ENCODE measurements at places on chromosomes 4 and X.

GRCh38 chr4:53640576-53641453, 49.5 kb upstream of the LNX1 start:
- DNase-seq, result no peak

- DNase-seq, result no peak
Observed at GRCh38 chr4:3851211-3851610, 85.0 kb downstream of the ADRA2C start.

GRCh38 chrX:36978886-36979285, 29.3 kb upstream of the FAM47C start:
- DNase-seq, result no peak

GRCh38 chrX:136829413-136829812, 48.7 kb upstream of the ARHGEF6 start:
- no peak for DNase-seq

DNA sequence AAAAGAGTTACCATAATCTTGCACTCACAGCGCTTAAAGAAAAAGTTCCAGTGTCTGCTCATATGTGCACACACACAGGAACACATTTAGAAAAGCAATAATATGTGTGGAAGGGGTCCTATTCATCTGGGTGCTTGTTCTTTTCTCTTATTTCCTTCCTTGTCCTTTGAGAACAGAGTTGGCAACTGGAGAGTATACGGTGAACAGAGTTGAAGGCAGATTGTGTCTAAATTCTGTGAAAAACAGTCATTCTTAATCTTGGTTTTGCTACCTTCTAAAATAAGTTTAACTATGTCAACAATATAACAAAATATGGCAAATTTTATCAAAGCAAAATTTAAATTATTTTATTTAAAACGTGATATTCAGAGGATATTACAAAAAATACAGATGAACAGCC, 365.1 kb upstream of the NOCT start:
- no peak for DNase-seq

- no peak for DNase-seq
Observed at GRCh38 chr4:138298866-138299265, 56.7 kb upstream of the SLC7A11 start.

DNA sequence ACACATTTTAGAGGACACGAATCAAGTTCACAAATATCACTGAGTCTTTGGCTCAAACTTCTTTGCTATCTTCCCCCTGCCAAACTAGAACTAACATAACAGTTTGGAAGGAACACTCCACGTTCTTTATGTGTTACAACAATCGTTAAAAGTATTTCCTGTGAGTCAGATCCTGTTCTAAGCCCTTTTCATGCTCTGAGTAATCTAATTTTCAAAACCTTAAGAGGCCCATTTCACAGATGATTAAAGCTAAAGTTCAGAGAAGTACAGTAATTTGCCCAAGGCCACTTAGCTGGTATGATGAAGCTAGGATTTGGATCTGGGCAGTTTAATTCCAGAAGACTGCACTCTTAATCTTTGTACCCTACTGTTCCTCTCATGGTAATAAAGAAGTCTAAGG, 854.4 kb upstream of the INTU start:
- DNase-seq, result no peak

- DNase-seq, result no peak
Observed at GRCh38 chr4:11904117-11904535, 475.4 kb upstream of the HS3ST1 start.

- DNase-seq, result no peak
Observed at GRCh38 chr4:138645289-138645688, 370.3 kb upstream of the NOCT start.

GRCh38 chrX:44898411-44899221, 25.6 kb downstream of the KDM6A start:
- no peak for DNase-seq

DNA sequence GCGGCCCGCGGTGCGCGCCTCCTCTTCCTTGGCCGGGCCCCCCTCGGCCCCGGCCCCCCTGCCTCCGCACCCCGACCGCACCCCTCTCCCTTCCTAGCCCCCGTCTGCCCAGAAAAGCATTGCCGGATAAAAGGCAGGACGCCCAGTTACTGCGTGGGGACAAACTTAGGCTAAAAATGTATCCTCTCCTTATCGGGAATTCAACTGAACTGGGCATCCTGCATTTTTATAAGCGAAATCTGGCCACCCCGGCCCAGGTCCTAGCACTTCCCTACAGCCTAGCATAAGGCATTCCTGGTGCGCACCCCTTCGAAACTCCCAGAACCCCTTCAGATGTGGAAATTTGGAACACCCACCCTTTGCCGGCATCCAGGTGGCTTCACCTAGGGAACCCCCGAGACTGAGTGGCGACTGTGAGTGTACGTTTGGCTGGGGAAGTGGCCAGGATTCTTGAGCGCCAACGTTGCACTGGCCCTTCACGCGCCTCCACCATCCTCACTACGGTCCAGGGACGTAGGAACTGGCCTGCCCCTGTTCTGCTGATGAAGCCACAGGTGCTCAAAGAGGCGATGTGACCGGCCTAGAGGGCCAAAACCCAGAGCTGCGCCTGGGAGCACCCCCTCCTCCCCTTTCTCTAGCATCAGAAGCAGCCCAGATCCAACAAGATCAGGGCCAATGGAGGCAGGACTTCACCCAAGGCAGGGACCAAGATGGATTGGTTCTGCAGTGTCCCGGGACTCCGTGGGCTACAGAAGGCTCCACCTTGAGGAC, 5.7 kb upstream of the RNF4 start:
- no peak for DNase-seq

DNA sequence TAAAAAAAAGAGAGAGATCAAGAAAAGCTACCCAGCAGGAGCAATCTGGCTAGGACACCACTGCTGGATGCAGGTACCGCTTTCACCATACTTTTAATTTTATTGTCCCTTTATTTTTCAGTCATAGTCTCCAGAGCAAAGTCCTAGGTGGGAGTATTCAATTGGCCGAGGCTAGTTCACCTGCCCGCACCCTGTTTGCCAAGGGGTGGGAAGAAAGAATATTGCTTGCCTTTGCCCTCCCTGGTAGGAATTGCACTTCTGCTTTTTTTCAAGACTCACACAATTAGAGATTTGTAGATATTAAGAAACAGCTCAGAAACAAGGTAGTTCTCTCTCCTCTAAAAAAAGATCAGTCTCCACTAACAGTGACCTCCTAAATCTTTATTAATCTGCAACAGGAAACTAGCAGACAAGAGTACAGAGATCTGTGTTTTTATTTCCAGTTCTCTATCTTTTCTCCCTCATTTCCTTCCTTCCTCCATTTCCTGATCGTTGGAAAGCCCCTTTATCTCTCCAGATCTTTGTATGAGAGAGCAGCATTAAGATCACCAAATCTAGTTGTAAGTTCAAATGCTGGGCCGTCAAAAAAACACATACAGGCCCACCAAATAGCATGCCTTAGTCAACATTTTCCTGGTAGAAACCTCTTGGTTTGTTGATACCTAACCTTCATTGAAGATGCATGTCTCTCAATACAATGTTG, 9.4 kb upstream of the RPGR start:
- DNase-seq, result no peak

DNA sequence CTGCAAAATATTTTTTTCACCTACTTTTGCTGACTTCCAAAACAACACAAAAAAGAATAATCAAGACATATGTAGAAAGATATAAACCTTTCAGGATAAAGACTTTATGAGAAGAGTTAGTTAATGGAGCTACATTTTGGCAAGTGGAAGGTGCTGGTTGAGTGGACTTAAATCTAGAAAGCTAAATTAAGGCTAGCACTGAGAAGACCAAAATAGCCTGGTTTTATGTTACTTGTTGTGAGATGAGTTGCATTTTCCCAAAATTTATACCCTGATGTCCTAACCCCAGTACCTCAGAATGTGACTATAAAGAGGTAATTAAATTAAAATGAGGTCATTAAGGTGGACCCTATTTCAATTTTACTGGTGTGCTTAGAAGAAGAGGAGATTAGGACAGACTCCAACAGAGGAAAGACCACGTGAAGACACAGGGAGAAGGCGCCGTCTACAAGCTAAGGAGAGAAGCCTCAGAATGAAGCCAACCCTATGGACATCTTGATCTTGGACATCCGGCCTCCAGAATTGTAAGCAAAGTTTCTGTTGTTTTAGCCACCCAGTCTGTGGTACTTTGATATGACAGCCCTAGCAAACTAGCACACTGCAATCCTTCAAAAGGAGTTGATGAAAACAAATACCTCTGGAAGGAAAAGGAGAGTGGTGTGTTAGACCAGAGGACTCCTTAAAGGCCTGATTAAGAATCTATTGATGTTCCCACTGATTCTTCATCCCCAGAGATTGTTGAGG, 67.4 kb downstream of the FGFBP1 start:
- DNase-seq, result no peak

- no peak for DNase-seq
Observed at GRCh38 chr4:88967883-88968331, 89.1 kb downstream of the FAM13A start.

DNA sequence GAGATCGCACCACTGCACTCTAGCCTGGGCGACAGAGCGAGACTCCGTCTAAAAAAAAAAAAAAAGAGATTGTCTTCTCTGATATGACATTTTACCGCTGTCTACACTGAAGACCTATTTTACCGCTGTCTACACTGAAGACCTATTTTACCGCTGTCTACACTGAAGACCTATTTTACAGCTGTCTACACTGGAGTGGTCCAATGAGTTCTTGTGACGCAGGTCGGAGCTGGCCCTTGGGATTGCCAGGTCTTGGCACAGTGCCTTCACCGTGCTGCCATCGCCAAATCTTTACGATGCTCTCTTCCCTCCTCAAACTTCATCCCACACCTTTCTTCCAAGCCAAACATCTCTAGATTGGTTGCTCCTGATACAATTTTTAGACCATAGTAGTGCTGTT, 183.1 kb upstream of the FAT1 start:
- no peak for DNase-seq

DNA sequence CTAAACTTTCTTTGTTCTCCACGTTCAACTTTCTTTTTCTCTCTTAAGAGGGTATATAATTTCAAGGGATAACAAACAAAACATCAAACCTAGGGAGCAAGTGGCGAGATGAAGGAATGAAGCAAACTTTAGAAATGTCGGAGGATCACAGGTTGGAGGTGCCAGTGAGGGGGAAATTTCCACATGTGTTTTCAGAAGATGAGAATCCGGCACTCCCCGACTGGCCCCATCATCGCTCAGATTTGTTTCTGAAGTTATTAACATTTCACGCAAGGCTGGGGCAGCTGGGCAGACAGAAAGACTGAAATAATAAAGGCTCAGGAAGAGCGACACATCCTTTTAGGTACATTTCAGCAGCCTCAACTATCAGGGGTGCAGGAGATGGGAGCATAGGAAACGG, 134.9 kb downstream of the SMIM20 start:
- no peak for DNase-seq

DNA sequence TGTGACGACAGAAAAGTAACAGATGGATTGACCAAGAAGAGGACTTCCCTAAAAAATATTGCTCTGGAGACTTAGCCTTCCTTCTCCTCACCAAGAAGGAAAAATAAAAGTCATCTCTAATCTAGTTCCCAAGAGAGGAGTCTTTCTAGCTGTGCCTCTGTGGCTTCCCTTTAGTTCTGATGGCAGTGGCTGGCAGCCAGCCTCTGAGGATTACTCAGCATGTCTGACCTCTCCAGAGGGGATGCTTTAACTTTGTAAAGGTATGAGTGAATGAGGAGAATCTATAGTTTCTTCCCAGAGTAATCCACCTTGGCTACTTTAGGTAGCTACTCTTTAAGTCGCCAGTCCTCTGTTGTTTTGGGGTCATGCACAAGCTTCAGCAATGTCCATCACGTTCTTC, 163.9 kb upstream of the KIT start:
- DNase-seq, result no peak

- DNase-seq, result no peak
Observed at GRCh38 chr4:55004831-55005230, 120.6 kb downstream of the KDR start.

- DNase-seq, result peak; percentile 16
Observed at GRCh38 chr4:184792950-184793555, 32.7 kb downstream of the ACSL1 start.

- no peak for DNase-seq
Observed at GRCh38 chr4:169399976-169400767, 129.4 kb upstream of the SH3RF1 start.

GRCh38 chr4:7160439-7160838, 31.9 kb upstream of the SORCS2 start:
- DNase-seq, result no peak

GRCh38 chrX:153181822-153182221, 2.7 kb downstream of the MAGEA1 start:
- no peak for DNase-seq

- DNase-seq, result no peak
Observed at GRCh38 chrX:155334486-155335336, at the start of gene CLIC2. Gene CLIC2 (minus strand): TSS chrX:155334614. CDS start chrX:155334427, 187 bp downstream.

DNA sequence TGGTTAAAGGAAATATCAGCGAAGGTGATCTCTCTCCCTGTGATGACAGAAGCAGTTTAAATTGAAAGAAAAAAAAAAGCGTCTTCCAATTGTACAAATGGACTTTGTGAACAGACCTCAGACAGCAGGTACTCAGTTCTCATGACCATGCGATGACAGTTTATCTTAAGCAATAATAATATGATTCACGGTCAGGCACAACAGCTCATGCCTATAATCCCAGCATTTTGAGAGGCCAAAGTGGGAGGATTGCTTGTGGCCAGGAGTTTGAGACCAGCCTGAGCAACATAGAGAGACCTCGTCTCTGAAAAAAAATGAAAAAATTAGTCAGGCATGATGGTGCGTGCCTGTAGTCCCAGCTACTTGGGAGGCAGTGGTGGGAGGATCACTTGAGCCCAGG, 51.0 kb downstream of the RELL1 start:
- no peak for DNase-seq

DNA sequence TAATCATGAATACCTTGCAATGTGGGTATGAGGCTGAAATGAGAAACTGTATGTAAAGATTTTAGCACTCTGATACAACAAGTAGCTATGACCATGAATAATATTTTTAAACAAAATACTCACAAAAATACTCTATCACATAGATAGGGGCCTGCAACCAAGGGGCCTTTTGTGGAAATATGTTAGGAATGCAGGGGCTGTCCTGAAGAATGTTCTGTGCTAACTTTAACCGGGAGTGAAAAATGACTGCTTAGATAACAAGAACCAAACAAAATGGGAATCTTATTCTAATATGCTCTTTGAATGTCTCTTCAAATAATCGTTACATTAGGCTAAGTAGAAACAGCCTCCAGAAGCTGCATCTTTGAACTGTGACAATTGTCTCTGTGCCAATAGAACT, 37.9 kb upstream of the GYPA start:
- no peak for DNase-seq

DNA sequence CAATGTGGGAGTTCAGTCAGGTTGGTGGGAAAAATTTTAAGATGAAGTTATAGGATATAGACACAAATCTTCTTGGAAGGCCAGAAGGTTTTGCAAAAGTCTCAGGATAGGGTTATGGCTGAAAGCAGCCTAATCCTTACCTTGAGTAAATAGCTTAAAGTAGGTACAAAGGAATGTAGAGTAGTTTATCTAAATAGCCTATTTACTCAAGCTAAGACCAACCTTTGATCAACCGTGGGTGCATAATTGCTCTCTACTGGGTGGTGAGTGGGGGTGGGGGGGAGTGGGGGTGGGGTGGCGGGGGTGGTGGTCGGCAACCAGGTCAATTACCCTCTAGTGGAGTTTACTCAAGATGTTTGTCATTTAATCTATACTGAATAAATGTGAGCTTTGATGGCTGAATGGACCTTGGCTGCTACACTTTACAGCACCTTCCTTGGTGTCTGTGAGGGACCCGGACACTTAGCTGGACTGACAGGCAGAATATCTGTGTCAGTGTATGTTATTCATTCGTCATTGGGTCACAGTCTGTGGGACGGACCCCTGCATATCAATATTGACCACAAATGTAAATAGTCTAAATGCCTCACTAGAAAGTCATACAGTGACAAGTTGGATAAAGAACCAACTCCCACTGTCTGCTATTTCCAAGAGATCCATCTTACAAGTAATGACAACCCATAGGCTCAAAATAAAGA, 545.7 kb upstream of the PABPC4L start:
- no peak for DNase-seq
